Stimulated activated CD8-positive, alpha-beta memory T cell treated with anti-CD3 and anti-CD28 coated beads, Interleukin-4, amount 100 ng/mL, for 1 hour (primary cell): ENCODE measurements at places on chromosomes 12 and 14.

GRCh38 chr12:84551373-84551772, 361.2 kb downstream of the SLC6A15 start:
- DNase-seq, result no peak

GRCh38 chr12:20194171-20194570, 174.2 kb upstream of the PDE3A start:
- no peak for DNase-seq

- DNase-seq, result peak; percentile 44
Observed at GRCh38 chr12:42237052-42237852, 796 bp downstream of the YAF2 start.

DNA sequence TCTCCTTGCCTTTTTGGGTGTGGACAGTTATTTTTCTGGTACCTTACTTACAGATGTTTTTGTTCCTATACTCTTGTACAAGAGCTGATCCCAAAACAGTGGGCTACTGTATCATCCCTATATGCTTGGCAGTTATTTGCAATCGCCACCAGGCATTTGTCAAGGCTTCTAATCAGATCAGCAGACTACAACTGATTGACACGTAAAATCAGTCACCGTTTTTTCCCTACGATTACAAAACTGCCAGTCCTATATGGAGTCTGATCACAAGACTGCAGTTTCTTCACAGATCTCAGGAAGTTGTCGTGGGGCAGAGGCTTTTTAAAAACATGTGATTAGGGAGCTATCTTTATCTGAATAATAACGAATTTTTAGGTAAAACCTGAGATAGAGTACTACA, 1.3 kb downstream of the LYSET start:
- DNase-seq, result no peak

- DNase-seq, result no peak
Observed at GRCh38 chr12:122795807-122796206, 21.4 kb downstream of the CCDC62 start.

GRCh38 chr12:119055977-119056376, 74.6 kb downstream of the SRRM4 start:
- no peak for DNase-seq

DNA sequence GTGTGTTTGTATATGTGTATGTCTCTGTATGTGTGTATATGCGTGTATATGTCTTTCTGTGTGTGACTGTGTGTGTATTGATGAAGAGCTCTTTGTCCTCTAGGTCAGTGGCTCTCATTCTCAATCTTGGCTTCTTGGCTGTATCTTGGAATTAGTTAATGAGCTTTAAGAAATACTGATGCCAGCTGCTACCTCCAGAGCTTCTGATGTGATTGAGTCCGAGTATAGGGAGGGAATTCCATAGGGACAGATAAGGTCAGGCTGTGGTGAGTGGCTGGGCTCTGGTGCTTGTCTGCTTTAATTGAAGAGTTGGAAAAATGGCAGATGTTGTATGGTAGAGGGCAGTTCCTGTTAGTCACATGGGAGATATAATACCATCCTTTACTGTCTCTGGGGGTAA, 140.1 kb downstream of the C12orf75 start:
- no peak for DNase-seq

DNA sequence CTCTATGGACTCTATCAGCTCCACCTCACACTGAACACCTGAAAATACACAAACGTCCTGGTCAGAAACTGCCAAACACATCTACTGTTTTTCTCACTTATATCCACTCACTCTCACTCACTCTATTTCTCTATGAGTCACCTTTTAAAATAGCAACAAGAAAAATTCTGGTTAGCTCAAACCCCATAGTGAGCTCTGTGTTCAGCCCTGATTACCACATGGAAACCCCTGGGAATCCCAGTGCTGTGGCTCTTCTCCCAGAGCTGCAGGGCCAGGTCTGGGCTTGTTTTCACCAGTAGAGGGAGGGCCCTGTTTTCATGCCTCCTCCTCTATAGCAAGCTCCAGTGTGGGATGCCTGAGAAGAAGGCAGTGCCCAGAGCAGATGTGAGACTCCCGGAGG, 1126.1 kb downstream of the TMEM121 start:
- no peak for DNase-seq

DNA sequence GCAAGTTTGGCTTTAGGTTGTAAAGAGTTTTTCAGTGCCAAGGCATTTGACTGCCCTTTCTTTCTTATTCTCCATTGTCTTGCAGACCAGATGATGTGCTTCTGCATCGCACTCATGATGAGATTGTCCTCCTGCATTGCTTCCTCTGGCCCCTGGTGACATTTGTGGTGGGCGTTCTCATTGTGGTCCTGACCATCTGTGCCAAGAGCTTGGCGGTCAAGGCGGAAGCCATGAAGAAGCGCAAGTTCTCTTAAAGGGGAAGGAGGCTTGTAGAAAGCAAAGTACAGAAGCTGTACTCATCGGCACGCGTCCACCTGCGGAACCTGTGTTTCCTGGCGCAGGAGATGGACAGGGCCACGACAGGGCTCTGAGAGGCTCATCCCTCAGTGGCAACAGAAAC, 64.3 kb downstream of the KCNMB4 start:
- no peak for DNase-seq

DNA sequence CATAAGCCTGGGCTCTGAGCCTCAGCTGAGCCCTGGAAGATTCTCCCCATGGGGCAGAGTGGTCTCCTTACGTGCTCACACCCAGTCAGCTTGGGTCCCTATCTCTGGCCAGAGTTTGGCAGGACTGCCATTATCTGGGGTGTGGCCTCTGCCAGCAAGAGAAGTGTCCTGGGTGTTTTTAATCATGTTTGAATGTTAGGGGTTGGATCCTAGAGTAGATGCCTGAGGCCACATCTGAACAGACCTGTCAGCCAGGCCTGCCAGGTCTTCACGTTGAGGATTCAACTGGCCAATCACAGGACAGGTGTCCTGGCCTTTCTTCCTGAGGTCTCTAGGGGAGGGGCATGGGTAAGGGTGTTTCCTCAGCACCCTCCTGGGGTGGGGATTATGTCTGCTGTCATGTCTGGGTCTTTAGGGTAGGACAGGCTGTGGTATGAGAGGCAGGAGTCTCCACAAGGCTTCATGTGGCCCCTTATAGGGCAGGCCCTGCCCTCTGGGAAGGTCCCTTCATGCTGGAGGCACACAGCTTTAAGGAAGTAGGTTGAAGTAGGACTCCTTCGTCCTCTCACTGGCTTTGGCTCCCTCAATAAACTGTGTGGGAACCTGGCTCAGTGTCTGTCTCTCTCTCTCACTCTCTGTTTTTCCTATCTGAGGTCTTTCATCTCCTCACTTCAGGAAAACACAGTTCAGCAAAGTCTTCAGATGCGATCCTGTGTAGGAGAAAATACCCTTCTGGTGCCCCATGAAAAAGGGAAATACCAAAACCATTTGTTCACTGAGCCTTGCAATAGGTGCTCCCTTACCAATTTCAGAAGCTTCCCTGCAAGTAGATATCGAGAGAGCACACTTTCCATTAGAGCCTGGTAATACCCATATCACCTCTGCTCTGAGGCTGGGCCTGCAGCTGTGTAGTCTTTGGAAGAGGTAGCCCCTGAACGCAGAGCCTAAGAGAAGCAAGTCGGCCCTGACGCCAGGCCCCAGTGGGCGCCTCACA, 6.7 kb upstream of the FITM1 start:
- no peak for DNase-seq

DNA sequence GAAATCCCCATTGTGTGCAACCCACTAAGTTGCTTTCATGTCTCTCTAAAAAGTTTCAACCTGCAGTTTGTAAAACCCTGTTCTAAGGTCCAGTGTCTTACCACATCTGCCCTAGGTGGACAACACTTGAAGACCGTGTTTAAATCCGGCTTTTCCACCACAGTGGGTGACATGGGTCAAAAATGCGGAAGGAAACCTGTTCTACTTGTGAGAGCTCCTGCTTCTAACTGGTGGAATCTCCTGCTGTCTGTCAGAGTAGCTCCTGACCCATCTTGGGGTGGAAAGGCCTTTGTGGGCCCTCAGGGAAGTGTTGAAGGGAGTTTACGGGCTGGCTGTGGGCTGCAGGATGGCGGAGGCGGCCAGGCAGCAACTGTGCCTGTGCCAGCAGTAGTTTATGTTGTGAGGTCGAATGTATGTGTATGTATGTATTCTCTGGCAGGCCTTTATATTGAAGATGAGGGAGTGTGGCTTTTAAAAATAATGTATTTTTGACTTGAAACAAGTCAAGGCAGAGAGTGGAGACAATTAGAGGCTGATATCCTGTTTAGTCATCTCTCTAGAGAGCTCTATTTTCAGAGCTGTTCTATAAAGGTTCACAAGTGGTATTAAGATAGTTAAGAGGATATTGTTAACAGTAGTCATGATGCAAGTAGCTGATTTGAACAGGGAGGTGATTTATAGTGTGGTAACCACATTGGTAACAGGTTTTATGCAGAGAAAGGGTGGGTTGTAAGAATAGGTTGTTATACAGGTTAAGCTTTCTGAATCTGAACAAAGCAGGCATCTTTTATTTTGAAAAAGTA, 67.0 kb downstream of the PRKCH start:
- no peak for DNase-seq

DNA sequence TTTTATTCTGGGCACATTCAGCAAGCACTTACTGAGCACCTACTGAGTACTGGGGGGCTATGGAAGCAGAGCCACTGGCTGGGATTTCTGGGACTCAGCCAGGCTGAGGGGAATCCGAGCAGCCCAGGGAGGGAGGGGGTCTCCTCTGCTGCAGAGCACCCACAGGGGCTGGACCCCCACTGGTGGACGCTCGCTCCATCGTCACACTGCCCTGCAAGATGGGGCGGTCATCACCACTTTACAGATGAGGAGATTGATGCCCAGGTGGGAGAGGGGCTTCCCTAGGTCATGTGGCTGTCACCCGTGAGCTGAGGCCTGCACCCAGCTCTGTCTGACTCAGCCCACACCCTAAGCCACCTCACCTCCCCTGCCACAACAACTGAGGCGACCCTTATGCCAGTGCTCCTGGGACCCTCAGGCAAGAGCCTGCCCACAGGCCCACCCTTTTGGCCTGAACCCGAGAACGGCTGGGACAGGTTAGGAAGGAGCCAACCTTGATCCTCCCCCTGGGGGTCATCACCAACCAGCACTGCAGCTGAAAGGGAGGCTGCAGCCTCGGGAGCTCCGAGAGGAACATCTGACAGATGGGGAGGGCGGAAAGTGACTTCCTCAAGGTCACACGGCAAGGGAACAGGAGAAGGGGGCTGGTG, 74.4 kb downstream of the SERPINA3 start:
- no peak for DNase-seq

- DNase-seq, result no peak
Observed at GRCh38 chr12:56420411-56420810, 28.8 kb downstream of the TIMELESS start.

- DNase-seq, result no peak
Observed at GRCh38 chr14:100432652-100433427, 109.7 kb downstream of the SLC25A47 start.

DNA sequence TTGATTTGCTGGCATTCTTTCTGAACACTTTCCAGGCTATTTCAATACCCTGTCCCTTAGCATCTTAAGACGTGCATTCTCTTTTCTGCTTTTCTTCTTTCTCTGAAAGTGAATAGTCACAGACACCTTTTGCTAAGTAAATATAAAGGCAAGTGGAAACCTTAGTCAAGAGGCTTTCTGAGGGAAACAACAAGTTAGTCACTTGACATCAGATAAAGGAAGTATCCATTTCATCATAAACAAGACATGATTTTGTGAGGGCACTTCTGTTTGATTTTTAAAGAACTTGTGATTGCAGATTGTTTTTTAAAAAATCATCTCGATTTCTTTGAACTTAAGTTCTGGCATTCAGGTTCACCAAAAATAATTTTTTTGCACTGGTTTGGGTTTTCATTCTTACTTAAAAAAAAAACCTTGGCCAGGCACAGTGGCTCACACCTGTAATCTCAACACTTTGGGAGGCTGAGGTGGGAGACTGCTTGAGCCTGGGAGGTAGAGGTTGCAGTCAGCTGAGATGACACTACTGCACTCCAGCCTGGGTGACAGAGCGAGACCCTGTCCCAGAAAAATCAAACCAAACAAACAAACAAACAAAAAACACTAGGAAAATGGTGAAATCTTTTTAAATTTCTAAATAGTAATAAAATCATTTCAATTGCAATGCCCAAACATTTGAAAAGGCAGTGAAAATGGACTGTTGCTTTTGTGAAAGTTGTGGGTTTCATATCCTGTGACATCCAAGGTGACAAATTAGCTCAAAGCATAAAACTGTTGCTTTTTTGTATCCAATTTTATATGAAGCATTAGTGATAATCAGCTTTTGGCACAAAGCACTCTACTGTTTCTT, 8.3 kb upstream of the KLHL42 start:
- no peak for DNase-seq
